CD8-positive, alpha-beta memory T cell (primary cell): ENCODE measurements at places on chromosomes 3 and 15. TPM values are rescaled to one million over a fixed set of nuclear protein-coding genes. Genes with fewer than 3 reads are reported as not detected.

DNA sequence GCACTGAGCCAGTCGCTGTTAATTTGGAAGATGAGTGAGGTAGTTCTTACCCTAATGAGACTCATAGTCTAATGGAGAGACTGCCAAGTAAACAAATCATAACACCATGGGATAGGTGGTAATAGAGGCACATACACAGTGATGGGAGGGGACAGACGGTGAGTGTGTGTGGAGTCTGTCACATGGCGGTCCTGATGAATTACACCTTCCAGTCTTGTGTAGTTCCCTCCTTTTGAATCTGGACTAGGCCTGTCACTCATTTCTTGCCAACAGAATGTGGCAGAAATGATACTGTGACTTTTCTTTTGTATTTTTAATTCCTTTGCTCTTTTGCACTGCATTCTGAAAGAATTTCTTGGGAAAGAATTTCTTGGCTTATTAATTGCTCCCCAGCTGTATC, 78.1 kb downstream of the NR1D2 start:
- no peaks in the 10 kb centered on the region for H3K36me3 ChIP-seq
- no peak for DNase-seq
- no peak overlapping the region for H3K4me3 ChIP-seq

Gene PSTPIP1
- 123 TPM for total RNA-seq

GRCh38 chr3:178385280-178385952, 150.8 kb upstream of the KCNMB2 start:
- H3K27me3 ChIP-seq = no peaks in the 10 kb centered on the region
- no peak overlapping the region for H3K4me3 ChIP-seq
- DNase-seq = no peak
- no peaks in the 10 kb centered on the region for H3K36me3 ChIP-seq

GRCh38 chr3:157919319-157919887, 186.8 kb downstream of the SHOX2 start:
- DNase-seq = no peak
- H3K27me3 ChIP-seq = no peaks in the 10 kb centered on the region
- no peaks in the 10 kb centered on the region for H3K36me3 ChIP-seq
- no peak overlapping the region for H3K4me3 ChIP-seq
- no peaks in the 10 kb centered on the region for H3K4me1 ChIP-seq

Gene SAXO2
- 1.6 TPM for total RNA-seq

GRCh38 chr15:88904624-88905327, 8.4 kb downstream of the MFGE8 start:
- peak overlapping the region; percentile 21 for H3K27ac ChIP-seq
- DNase-seq = peak; percentile 96
- H3K4me3 ChIP-seq = peak overlapping the region; percentile 33
- H3K4me1 ChIP-seq = peaks cover 32% of the 10 kb centered on the region
- H3K27me3 ChIP-seq = no peaks in the 10 kb centered on the region
- no peaks in the 10 kb centered on the region for H3K36me3 ChIP-seq

Gene GXYLT2
- not detected for total RNA-seq

Gene CAPN7
- total RNA-seq = 33.1 TPM

Gene RBP2
- total RNA-seq = not detected

Gene GP9
- total RNA-seq = not detected

DNA sequence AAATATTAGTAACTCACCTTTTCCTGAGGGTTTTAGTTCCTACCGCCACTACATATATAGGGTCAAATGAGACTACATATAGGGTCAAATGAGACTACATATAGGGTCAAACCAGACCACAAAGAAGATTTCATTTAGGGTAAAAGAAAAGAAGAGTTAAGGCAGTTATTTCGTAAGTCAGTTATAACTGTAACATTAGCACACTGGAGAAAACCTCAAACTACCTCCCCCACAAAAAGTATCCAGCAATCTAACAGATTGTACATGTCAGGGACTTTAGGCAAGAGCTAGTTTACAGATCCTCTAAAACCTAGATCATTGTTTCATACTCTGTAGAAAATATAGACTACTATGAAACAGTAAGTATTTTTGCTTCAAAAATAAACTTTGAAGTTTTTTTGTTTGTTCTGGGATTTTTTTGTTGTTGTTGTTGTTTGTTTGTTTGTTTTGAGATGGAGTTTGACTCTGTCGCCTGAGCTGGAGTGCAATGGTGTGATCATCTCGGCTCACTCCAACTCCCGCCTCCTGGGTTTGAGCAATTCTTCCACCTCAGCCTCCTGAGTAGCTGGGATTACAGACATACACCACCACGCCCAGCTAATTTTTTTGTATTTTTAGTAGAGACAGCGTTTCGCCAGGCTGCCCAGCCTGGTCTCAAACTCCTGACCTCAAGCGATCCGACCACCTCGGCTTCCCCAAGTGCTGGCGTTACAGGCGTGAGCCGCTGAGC, 92.4 kb upstream of the CGNL1 start:
- no peak overlapping the region for H3K4me3 ChIP-seq
- DNase-seq = no peak
- H3K27me3 ChIP-seq = no peaks in the 10 kb centered on the region
- H3K36me3 ChIP-seq = peaks cover 4% of the 10 kb centered on the region
- H3K27ac ChIP-seq = no peak overlapping the region

- H3K4me3 ChIP-seq = no peak overlapping the region
- DNase-seq = no peak
- no peaks in the 10 kb centered on the region for H3K27me3 ChIP-seq
- H3K27ac ChIP-seq = no peak overlapping the region
- no peaks in the 10 kb centered on the region for H3K36me3 ChIP-seq
These were observed 84.0 kb upstream of the SKOR1 start for GRCh38 chr15:67741308-67741707.
